ENCODE measurements at places on chromosomes 2 and 18.
A peak's percentile ranks its signal among the peaks of the same experiment; 100 is the strongest.

DNA sequence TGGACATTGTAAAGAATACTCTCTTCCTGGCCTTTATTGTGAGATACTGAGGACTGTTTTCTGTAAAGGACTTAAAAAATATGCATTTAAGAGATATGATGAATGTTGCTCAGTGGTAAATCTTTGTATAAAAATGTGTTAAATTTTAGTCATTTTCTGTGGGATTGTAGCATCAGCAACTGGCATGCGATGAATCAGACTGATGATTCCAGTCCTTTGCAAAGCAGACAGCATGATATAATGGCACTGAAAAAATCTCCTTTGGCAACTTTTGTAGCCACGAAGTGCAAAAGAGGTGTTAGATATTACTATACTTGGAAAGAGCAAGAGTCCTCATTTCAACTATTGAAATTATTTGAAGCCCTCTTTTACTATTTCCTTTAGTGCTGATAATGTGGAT is 678.7 kb downstream of the PLCL1 start:
- DNase-seq: no peak

- DNase-seq: no peak
Measured at GRCh38 chr2:97701186-97701585, 12.2 kb upstream of the ZAP70 start.

- no peak for DNase-seq
Measured at GRCh38 chr2:117720765-117721164, 93.7 kb upstream of the DDX18 start.

GRCh38 chr2:219475697-219476651 is 22.7 kb upstream of the GMPPA start:
- no peak for DNase-seq

GRCh38 chr2:1521191-1521877 is 108.1 kb downstream of the TPO start:
- DNase-seq: no peak

DNA sequence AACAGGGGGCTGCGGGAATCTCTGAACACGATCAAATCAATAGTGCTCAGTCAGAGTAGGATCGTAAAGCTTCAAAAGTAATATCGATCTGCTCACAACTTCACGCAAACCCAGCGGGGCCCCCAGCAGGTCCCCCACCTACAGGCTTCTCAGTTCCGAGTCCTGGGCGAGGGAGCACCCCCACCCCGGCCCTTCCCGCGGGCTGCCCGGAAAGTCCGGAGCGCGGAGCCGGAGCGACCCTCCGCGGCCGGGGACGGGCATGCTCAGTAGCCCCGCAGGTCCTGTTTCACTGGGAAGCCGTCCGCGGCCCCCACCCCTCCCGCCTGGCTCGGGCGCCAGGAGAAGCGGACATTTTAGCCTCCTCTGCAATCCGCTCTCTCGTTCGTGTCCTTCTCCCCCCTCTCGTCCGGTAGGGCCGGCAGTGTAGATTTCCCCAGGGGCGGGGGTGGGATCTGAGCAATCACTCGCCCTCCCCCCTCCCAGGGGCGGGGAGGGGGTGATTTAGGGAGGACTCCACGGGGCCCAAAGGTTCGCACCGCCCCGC is 3.3 kb upstream of the SPRED2 start:
- peak; percentile 79 for DNase-seq

GRCh38 chr2:108541451-108541850 is 7.2 kb downstream of the LIMS1 start:
- no peak for DNase-seq

GRCh38 chr18:23918395-23919032 is 96.0 kb upstream of the TTC39C start:
- peak; percentile 23 for DNase-seq
